PC-9 (cell line): ENCODE measurements at places on chromosomes 6 and 20.

DNA sequence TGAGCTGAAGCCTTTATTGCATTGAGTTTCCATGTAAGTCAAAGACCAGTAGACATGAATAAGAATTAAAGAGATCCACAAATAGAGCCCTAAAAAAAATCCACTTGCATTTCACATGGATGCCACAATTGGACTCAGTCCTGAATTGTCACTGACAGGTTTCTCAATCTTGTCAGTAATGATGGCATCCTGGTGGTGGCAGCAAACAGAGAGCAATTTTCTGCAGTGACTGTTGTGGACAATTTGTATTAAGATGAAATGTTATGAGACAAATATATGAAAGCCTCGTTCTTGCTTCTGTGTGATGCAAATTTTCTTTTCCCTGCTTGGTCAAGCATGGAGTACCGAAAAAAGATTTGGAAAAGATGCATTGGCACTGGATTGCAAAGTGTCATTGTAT is 278.9 kb downstream of the SAMD5 start:
- no peak for DNase-seq

- no peak for DNase-seq
Observed at GRCh38 chr6:49332781-49333180, 130.3 kb downstream of the MMUT start.

- DNase-seq, result no peak
Observed at GRCh38 chr6:52325695-52326471, 36.1 kb upstream of the PAQR8 start.

GRCh38 chr20:39503902-39504709 is 542.0 kb downstream of the DHX35 start:
- no peak for DNase-seq

DNA sequence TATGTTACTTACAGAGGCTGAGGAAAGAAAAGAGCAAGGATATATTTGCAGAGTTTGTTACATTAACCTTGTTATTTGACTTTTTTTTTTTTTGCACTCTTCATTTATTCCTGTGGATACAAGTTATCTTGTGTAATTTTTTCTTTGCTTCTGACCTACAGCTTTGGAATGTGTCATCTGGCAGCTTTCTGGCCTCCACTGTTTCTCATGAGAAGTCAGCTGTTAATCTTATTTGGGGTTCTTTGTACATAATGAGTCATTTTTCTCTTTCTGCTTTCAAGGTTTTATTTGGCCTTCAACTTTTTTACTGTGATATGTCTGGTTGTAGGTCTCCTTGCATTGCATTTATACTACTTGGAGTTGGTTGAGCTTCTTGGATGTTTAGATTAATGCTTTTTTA is 333.4 kb downstream of the SMOC2 start:
- no peak for DNase-seq

DNA sequence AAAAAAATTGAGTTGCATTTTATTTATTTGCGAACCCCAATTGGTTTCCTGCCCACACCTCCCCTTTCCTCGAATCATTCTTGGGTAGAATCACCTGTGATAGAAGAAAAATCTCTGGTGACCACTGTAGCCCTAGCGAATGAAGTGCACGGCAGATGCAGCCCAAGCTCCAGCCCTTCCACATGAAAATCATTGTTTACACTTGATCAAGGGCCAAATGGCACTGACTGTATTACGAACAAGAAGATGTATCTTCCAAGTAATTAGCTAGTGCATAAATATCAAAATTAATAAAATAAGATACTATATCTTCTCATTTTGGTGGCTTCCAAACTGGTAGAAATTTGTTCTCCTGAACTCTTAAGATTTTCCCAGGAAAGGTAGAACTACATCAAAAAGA is 93.4 kb upstream of the ARID1B start:
- no peak for DNase-seq

GRCh38 chr20:43448748-43449535 is 8.8 kb upstream of the SRSF6 start:
- no peak for DNase-seq

- DNase-seq, result no peak
Observed at GRCh38 chr6:50845499-50846143, 26.9 kb downstream of the TFAP2B start.

DNA sequence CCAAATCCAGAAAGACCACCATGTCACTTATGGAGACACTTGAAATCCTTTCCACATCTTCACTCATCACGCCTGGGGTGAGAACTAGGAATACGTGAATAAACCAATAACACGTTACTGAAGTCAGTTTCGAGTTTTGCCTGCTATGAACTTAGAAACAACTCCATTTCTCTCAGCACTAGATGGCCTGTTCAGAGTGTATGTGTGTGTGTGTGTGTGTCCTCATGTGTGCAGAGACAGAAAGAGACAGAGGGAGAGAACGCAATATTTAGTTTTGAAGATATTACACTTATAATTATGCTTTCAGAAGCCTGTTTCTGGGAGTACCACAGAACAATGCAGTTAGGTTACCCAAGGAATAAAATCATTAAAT is 81.2 kb upstream of the CCN6 start:
- DNase-seq, result no peak

DNA sequence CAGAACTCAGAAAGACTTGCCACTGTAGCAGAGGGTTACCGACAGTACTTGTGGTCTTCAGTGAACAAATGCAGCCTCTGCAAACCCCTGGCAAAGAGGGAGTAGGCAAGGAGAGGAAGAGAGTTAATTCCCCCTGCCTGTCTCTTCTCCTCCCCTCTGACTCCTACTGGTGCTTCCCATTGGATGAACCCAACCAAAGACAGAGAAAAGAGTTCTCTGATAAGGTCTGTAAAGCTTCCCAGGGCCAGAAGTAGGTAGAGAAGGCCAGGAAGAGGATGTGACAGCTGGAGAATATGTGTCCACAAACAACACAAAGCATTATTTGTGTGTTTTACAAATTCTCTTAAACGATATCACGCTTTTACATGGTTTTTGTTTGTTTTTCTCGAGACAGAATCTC is 72.8 kb upstream of the SHLD1 start:
- no peak for DNase-seq

DNA sequence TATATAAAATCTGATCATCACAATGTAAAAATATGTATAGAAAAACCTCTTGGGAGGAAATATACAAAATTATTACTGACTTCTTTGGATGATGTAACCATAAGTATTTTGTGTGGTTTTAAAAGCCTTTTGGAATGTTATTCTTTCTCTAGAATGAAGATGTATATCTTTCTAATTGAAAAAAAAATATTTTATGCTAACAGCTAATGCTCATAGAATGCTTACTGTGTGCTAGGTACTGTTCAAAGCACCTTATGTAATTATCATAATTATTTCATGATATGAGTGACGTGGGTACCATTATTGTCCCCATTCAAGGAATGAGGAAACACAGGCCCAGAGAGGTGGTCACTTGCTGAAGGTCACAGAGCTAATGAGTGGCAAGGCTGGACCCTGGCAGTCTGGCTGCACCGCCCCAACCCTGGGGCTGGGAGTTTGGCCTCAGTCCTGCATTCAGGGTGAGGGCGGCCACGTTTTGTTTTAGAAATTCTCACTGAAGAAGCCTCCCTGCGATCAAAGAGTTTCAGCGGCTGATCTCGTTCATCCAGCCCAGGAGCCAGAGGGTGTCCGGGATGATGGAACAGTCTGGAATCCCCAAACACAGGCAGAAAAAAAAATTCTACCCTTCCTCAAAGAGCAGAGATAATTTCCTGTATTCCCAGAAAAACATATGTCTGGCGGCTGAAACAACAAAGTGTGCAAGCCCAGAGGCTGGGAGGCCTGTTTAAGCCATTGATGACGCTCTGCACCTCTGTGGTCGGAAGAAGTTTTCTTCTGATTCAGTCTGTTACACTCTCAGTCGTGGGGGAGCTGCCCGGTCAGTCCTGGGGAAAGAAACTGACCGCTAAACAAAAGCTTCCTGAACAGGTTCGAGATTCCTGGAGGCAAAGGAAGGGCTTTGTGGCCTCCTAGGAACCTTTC is 37.3 kb downstream of the TFEB start:
- DNase-seq, result peak; percentile 65

- DNase-seq, result no peak
Observed at GRCh38 chr20:9374480-9374879, 139.9 kb upstream of the LAMP5 start.

DNA sequence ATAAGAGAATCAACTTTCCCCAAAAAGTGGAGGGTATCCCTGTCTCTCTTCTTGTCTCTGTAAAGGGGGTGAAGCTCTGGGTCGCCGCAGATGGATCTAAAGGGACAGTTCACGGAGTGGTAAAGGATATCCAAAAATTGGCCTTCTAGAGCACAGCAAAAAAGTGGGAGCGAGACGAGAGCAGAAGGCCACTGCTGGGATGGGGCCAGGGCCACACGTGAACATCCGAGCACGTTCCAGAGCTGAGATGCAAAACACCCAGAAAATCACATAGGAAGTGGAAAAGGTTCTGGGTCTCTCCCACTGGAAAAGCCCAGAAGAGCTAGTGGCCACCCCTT is 837 bp downstream of the TRAM2 start:
- no peak for DNase-seq

- DNase-seq, result no peak
Observed at GRCh38 chr20:53149148-53149889, 177.2 kb downstream of the TSHZ2 start.

DNA sequence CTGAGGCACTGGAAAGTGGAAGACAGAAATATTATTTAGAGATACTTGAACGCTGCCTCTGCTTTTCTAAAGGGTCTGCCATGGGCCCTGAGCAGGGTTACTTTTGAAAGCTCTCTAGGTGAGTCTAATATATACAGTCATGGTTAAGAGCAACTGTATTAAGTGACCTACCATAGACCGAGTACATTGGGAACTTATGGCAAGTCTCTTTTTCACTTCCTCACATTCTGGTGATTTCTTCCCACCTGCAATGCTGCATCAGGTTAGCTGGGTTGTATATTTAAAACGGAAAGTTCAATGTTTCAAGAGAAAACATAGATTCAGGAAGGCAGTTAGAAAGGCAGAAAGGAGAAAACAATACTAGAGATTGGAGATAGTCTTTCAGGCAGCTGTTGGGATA is 154.7 kb downstream of the PHF3 start:
- DNase-seq, result no peak

- no peak for DNase-seq
Observed at GRCh38 chr6:69846770-69847491, 19.4 kb upstream of the COL19A1 start.

DNA sequence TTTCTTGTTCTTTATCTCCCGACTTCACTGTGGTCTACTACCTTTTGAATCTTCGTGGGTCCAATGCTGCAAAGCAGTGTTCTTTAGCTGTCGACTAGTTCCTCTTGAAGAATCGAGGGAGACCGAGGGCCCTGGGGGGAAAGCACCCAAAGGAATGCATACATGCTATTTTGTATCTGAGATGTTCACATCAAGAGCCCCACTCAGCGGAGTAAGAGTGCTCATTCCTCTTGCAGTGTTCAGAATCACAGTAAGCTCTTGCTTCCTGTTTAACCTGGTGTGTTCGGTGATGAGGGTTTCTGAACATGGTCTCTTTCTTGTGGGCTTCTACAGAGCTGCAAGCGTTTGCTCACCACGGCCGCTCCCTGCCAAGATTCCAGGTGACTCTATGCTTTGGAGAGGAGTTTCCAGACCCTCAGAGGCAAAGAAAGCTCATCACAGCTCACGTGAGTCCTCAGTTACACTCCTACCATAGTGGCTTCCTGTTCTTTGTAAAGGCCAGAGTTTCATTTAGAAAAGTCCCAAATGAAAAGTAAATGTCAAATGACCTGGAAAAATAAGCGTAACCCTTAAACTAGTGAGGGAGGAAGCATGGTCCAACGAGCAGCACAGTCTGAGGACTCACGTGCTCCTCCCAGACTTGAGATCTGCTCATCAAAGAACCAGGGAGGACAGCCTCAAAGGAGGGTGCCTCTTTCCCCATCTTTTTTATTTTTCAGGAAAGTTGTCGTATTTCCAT is 13.3 kb downstream of the IRF4 start:
- DNase-seq, result no peak

DNA sequence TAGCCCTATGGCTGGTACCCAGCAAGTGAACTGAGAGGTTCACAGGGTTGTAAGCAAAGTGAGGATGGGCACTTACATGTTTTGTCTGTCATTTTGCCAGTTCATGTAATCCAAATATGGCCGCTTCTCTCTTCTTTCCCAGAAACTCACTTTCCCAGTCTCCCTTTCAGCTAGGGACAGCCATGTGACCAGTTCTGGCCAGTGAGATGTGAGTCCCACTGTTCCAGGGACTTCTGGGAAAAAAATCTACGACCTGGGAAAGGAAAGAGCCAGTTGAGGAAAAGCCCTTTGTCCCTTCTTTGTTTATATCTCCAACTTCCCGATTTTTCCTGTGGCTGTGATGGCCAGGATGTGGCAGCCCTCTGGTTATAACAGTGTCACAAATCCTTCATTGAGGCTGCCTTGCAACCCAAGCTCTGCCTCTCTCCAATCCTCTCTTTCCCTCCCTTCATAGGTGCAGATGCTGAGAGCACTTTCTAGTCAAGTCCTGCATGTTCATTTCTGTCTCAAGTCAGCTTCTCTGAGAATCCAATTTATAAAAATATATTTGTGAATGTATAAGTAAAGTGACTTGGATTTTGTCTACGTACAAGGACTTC is 148.6 kb upstream of the ZFP64 start:
- no peak for DNase-seq

- DNase-seq, result no peak
Observed at GRCh38 chr6:122678841-122679240, 68.6 kb downstream of the PKIB start.

- DNase-seq, result peak; percentile 40
Observed at GRCh38 chr20:11112832-11113231, 439.0 kb upstream of the JAG1 start.
